NCI-H774 (cell line): ENCODE measurements at places on chromosomes 4 and X.

DNA sequence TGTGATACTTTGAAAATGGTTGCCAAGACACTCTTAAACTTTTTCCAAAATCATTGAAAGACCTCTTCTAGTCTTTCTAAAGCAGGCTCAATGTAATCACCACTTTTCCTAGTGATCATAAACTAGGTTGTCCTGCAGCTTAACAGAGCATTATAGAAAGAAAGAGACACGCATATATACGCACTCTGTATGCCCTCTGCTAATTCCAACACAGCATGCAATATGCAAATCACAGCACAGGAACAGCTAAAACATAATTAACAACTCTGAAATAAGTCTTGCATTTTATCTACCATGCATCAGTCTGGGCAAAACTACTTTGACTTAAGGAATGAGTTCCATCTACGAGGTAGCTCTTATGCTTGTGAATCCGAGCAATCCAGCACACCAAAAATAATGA lies 94.6 kb downstream of the COL25A1 start:
- DNase-seq, result no peak

- peak; percentile 67 for DNase-seq
Observed at GRCh38 chr4:38782452-38783108, at the start of gene TLR10. Gene TLR10, minus strand, starts transcription at chr4:38782990. Its CDS starts 7,400 bp downstream, at chr4:38775590.

- no peak for DNase-seq
Observed at GRCh38 chr4:36292556-36293188, 11.3 kb downstream of the DTHD1 start.

DNA sequence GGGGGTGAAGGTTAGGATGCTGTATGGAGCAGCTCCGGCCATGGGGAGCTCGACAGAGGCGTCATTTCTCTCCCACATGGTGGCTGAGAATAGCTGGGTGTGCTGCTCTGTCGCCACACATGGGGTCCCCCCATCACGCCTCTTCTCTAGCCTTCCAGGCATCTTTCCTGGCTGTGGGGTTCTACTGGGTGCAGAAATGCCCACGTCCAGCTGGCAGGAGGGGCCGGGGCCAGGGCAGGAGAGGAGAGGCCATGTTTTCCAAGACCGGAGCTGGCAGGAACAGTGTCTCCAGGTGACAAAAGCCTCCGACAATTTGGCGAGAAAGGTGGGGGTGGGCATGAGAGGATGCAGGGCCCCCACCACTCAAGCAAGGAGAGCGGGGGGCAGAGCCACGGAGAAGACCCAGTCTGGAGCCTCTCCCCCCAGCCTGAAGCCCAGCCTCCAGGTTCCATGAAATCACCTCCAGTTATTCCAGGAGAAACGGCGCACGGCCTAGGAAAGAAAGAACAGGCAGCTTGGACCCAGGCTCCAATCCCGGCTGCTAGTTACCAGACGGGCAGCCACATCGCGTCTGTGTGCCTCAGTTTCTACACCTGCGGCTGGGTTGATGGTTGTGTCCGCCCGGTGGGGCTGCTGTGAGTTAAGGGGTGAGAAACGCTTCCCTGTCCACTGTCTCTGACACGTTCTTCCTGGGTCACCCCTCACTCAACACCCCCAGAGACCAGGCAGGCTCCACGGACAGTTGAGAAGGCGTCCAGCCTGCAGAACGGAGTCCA lies 27.4 kb upstream of the SPON2 start:
- DNase-seq, result no peak

DNA sequence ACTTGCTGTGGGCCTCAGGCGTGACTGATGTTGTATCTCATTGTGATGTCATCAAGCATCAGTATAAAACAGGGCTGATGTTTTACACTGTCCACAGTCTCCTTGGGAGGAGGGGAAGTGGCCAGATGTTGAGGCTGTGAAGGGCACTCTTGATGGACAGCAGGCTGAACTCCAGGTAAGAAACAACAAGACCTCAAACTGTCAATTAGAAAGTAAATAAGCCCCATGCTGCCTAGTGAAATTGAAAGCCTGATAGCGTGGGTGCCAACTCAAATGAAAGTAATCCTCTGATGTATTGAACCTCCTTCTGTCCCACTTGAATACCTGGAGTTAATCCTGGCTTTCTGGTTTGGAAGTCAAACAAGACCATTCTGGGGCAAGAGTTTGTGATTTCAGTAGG lies 19.7 kb downstream of the VSIG1 start:
- DNase-seq, result no peak

- DNase-seq, result no peak
Observed at GRCh38 chr4:8740666-8741395, 130.8 kb downstream of the HMX1 start.

DNA sequence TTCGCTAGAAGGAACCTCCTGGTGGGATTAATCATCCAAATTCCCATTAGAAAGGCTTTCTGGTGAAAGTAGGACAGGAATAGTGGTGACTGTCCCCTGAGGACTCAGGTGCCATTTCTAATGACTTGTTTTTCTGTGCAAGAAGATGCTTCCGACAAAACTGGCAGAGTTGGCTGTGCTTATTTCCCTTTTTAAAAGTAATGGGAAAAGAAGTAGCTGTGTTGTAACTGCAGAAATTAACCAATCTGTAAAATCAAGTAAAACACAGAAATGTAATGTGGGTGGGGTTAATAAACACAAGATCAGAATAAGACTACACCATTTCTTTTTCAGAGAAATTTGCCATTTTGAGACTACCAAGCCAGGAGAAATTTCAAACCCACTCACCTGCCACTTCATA lies 55.0 kb upstream of the FAM9B start:
- DNase-seq, result no peak

DNA sequence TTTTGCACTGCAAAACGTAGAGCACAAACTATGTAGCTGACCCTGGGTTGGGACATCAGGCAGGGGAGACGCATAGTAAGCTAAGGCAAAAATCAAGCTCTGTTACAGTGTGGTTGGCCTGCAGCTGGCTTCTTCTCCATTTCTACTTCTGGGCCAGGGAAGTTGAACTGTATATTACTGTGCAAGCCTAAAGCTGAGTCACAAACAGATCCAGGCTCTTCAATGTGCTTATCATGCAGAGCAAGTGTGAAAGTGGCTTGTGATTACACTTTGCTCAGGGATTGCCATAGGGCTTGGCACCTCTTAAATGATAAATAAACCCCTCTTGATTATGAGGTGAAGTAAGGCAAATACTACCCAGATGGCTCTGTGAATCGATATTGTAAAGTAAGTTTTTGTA lies 40.5 kb downstream of the CLDN34 start:
- DNase-seq, result no peak

- no peak for DNase-seq
Observed at GRCh38 chrX:110667706-110668105, 127.9 kb downstream of the CHRDL1 start.

GRCh38 chr4:5156682-5157081 lies 105.4 kb downstream of the STK32B start:
- DNase-seq, result no peak

DNA sequence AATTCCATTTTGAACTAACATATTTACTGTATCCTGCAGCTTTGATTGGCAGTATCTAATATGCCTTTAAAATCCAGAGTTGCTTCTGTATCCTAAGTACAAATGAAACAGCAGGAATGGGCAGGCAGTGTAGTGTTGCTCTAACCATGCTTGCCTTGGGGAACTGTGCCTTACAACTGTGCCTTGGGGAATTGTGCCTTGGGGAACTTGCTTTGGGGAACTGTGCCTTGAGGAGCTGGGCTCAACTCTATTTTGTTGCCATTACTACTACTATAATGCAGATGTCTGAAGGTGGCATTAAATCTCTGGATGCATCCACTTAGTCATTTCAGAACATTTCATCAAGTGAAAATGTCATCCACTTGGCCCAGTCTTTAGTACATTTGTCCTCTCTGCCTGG lies 6.9 kb downstream of the CXCL3 start:
- DNase-seq, result no peak

- DNase-seq, result no peak
Observed at GRCh38 chrX:11137543-11138139, 26.5 kb downstream of the HCCS start.

- DNase-seq, result no peak
Observed at GRCh38 chr4:113837397-113837796, 75.9 kb upstream of the CAMK2D start.

- DNase-seq, result no peak
Observed at GRCh38 chr4:138406876-138407275, 164.7 kb upstream of the SLC7A11 start.

DNA sequence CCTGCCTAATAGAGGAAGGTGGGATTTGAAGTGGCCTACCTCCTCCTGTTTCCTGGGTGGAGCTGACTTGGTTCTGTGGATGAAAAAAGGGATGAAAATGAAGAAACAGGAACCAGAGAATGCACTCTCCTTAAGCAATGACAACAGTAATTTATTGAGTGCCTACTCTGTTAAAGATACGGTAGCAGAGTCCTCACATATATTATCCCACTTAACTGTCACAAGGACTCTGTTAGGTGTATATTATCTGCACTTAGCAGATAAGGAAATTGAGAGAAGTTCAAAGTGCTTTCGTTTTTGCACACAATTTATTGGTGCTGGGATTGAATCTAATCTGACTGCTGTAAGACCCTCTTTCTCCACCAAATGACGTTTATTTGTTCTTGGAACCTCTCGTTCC lies 301.2 kb downstream of the PACRGL start:
- no peak for DNase-seq

GRCh38 chr4:105715692-105716278 lies 7.2 kb downstream of the GSTCD start:
- peak; percentile 0 for DNase-seq

DNA sequence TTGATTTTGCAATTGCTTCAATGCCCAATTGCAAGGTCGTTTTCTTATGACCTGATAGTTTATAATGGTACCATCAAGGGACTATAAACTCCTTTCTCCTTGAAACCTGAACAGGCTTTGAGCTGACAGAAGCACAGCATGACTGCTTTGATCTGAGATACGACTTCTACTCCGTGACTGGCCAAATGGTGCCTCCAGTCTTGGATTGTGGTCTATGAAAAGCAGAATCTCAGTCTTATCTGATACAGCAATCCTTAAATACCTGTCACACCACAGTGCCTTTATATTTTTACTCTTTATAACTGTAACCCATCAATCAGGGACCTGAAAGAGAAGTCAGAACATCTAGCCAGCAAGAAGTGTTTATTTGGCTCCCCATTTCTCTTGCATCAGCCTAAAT lies 93.1 kb downstream of the DOCK11 start:
- no peak for DNase-seq

GRCh38 chr4:106953036-106953705 lies 82.9 kb downstream of the DKK2 start:
- no peak for DNase-seq

GRCh38 chr4:3767570-3768288 lies 1.5 kb downstream of the ADRA2C start:
- no peak for DNase-seq
